ENCODE measurements at places on chromosomes 12 and 14.

GRCh38 chr14:38042322-38042721, 165.4 kb upstream of the SSTR1 start:
- no peak for DNase-seq

- no peak for DNase-seq
These were observed 11.7 kb upstream of the KRT73 start for GRCh38 chr12:52630008-52630500.

DNA sequence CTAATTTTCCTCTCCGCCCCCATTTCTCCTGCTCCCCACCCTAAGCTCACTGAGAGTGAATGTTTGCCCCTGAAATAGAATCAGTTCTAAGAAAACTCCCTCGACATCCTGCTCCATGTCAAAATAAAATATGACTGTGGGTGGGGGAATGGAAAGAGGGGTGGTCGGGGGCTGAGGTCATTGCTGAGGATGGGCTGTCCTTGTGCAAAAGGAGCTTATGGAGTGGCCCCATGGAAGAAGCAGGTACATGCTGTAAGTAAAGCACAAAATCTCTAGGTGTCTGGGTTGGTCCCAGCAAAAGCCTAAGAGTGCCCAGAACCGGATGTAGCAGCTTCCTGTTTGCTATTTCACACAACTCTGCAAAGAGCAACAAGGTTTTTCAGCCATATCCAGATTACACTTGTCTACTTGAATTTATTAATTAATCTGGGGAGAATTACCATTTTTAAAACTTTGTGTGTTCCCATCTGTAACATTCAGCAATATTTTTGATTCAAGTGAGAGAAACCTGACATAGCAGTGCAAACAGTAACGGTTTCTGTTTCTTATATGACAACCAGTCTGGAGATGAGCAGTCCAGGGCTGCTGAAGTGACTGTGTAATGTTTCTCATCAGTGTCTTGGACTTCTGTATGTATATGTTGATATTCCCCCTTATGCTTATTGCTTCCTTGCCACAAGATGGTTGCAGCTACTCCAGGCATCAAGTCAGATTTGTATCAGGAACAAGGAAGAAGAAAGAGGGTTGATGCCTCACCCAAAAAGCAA, 40.4 kb upstream of the GZMB start:
- peak; percentile 78 for DNase-seq

- no peak for DNase-seq
These were observed 162.4 kb downstream of the C12orf75 start for GRCh38 chr12:105492591-105493545.

GRCh38 chr14:55963295-55963694, 154.9 kb upstream of the PELI2 start:
- no peak for DNase-seq

- peak; percentile 67 for DNase-seq
These were observed 5.9 kb downstream of the RESF1 start for GRCh38 chr12:31965090-31965489.

- no peak for DNase-seq
These were observed 7.6 kb downstream of the EML1 start for GRCh38 chr14:99800781-99801180.

DNA sequence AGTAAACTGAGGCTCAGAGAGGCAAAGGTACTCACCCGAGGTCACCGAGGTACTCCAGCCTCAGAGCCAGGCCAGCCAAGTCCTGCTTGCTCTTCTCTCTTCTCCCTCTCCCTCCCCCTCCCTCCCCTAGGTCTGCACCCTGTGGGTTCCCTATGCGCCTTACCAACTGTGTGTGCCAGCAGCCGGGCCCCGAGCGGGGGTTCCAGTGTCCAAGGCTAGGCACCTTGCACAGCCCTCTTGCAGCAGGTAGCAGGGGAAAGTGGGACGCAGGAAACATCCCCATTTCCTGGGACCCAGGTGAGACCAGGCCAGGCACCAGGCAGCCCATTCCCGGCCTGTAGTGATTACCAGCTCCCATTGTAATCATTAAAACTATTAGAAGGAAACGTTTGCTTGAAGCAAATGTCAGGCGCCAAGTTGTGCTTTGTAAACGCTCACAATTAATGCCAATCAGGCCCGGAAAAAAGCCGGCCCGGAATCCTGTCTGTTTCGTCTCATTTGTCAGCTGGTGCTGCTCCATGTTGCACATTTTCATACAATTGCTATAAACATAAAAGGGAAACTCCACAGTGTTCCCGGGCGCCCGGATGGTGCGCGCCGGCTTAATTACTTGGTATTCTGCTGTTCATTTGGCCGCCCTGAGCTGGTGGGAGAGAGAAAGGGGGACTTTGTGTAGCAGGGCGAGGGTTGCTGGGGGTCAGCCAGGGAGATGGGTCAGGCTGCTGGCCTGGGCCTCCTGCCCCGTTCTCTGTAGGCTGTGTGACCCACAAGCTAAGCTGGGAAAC, 11.9 kb downstream of the FAM222A start:
- no peak for DNase-seq

GRCh38 chr14:50045039-50045711, 71.2 kb downstream of the VCPKMT start:
- peak; percentile 91 for DNase-seq

GRCh38 chr12:65960820-65961189, 136.5 kb downstream of the HMGA2 start:
- no peak for DNase-seq

- no peak for DNase-seq
These were observed 406.3 kb upstream of the DCN start for GRCh38 chr12:91588874-91589454.

GRCh38 chr12:39990122-39991101, 115.5 kb downstream of the SLC2A13 start:
- DNase-seq, result peak; percentile 82

DNA sequence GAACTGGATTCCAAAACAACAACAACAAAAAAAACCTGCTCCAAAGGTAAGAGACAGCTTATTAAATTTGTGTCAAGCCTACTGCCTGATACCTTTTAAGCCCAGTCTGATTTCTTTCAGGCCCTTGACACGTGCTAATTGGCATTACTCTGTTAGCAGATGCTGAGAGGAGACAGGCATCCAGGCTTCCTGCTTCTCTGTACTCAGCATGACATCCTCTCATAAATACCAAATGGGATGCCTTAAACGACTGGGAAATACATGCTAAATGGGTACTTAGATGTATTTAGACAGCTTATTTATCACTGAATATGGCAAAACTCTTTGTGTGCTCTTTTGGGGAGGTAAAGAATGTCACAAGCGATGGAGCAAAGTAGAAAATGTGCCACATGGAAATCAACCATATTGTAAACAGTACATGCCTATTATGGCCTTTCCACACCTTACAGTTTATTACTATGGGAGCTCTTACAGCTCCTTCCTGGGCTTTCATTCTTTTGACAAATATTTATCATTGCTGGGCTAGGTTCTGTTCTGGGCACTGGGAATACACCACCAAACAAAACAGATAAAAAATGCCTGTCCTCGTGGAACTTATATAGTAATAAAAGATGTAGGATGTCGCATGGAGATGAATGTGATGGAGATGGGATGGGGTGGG, 11.5 kb upstream of the PCED1B start:
- DNase-seq, result no peak

GRCh38 chr14:68645371-68645770, 147.5 kb downstream of the ZFP36L1 start:
- DNase-seq, result no peak

DNA sequence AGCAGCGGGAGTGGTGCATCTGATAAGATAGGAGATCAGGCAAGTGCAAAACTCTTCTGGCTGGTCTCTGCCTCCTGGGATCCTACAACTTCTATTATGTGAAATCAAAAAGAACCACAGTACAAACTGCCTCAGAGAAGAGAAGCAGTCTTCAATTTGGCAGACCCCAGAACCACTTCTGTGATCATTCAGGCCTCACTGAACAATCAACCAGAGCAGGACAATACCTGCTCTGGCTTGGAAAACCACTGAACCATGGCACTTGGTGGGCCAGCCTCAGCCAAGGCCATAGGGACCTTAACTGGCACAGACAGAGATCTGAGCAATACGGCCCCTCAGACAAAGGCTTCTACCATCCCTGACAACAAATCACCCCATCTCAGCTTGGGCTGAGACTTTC, 103.0 kb downstream of the NDUFA12 start:
- no peak for DNase-seq

DNA sequence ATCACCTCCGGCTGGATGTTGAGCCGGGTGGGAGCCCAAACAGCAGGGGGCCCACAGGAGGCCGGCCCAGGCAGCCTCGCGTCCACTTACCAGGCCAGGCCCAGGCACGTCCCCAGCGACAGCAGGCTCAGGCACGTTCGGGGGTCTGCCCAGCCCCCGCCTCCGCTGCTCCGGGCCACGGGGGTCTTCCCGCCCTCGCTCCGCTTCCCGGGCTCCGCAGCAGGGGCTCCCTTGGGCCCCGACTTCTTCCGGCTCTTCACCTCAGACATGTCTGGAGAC, 216 bp downstream of the IKBIP start:
- no peak for DNase-seq

GRCh38 chr12:104026841-104027599, 23.0 kb downstream of the GLT8D2 start:
- no peak for DNase-seq

- no peak for DNase-seq
These were observed 13.1 kb upstream of the ESPL1 start for GRCh38 chr12:53254816-53255545.

DNA sequence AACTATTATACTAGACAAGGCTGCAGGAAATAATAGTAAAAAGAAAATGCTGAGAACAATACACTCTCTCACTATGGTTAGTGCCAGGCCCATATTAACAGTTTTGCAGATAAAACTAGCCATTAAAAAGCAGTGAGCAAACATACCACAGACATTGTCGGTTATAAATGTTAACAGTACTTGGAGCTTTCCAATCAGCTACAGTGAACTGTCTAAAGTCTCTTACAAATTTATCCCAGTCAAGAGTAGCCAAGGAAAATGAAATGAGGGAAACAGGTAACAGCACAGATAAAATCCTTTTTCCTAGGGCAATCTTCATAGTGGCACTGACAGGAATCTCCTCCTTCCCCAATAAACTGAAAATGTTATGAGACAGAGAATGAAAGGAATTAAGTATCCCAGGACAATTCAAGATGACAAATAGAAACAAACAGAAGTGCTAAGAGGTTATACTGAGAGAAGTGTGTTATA, 30.8 kb downstream of the PAWR start:
- DNase-seq, result no peak

DNA sequence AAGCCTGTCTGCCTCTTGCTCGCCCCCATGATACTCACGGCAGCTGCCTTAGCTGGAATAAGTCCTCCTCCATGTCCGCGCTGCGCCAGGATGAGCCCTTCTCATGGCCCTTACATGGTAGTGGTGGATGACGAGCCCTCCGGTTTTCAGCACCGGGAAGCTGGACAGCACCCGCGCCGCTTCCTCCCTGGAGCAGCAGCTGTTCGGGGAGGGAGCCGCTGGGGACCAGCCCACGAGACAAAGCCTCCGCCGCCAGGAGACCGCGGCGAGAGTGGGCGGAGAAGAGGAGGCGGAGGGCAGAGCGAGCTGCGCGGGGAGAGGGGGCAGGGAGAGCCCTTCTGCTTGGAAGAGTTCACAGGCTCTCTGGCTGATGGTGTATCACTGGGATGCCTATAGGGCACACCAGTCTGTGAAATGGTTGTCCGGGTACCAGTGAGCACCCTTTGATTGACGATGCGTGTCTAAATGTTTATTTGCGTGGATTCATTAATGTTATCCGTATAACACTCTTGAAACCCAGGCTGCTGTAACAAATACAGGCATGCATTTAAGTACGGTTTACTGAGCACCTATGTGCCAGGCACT, at the start of gene SVOP:
Gene SVOP, minus strand, starts transcription at position 273 of the 585 bp plus-strand sequence. Its CDS starts 200 bp downstream, at position 73.
- DNase-seq, result peak; percentile 44

DNA sequence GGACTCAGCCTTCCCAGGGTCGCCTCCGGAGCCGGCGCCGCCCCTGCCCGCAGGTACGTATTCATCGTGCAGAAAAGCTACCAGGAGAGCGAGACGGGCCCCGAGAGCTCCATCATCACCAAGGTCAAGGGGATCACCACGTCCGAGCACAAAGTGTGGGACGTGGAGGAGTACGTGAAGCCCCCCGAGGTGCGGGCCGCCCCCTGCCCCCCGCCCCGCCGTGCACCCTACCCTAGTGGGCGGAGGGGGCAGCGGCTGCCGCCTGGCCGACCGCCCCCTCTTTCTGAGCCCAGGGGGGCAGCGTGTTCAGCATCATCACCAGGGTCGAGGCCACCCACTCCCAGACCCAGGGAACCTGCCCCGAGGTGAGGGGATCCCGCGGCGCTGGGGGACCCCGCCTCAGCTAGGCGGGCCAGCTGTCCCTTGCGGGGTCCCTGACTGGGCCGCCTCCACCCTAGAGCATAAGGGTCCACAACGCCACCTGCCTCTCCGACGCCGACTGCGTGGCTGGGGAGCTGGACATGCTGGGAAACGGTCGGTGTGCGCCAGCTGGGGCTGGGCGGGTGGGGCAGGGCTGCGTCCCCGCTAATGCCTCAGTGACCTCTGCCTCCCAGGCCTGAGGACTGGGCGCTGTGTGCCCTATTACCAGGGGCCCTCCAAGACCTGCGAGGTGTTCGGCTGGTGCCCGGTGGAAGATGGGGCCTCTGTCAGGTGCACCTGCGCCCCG, 973 bp downstream of the P2RX2 start:
- no peak for DNase-seq

DNA sequence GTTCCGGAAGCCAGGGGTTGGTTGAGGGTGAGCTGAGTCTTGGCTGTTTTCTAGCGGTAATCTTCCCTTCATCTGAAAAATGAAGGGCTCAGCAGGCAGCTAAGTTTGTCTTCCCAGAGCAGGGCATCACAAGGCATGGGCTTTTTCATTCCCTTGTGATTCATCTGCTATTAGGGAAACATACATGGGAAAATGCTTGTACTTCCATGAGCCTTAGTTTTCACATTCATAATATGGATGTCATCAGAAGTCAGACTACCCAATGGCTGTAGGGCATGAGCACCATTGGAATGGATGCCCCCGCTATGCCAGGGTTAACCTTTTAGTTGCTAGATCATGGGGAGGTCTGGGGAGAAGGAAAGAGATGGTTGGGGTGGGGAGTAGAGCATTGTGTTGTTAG, 18.7 kb downstream of the HELB start:
- DNase-seq, result no peak

- DNase-seq, result no peak
These were observed 1.9 kb upstream of the LLPH start for GRCh38 chr12:66132408-66132807.

DNA sequence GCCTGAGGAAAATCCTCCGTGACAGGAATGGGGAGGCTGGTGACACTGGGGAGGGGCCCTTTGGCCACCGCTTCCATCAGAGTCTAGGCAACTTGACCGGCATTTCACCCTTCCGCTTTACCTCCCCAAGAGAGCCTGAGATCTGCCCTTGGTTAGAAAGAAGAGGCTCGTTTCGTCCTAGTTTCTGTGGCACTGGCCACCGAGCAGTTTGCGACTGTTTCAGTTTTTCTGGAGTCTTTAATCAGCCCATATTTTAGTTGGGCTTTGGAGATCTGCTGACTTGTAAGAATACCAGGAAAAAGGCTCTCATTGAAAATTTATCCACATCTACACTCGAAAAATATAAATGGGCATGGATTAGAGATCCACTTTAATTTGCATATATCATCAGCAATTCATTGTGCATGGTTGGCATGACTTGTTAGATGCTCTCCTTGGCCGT, 414 bp upstream of the ANKS1B start:
- DNase-seq, result no peak

GRCh38 chr14:63840981-63841380, 11.8 kb upstream of the SYNE2 start:
- peak; percentile 77 for DNase-seq

- DNase-seq, result no peak
These were observed 97.3 kb downstream of the FUT8 start for GRCh38 chr14:65509842-65510241.

All from activated CD8-positive, alpha-beta T cell treated with anti-CD3 and anti-CD28 coated beads for 36 hours (primary cell).